Stimulated activated CD4-positive, alpha-beta T cell treated with anti-CD3 and anti-CD28 coated beads, TNF-alpha, amount 100 ng/mL, for 1 hour (primary cell): ENCODE measurements at places on chromosomes 3 and 15.

DNA sequence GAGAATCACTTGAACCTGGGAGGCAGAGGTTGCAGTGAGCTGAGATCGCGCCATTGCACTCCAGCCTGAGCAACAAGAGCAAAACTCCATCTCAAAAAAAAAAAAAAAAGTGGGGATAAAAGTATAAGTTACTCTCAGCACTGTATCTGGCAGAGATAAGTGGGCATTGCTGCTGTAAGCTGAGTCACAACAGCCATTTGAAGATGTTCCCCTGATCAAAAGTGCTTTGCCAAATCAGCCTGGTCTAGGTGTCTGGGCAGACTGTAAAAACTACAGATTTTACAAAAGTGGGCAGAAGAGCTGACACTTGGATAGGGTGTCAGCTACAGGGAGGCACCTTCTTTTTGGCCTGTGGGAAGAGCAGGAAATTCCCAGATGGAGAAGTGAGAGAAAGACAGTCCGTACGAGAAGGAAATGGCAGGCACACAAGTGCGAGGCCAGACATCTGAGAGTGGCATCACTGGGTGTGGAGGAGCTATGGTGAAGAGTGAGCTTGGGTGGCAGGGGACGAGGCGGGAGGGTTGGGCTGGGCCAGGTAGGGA lies 78.5 kb downstream of the TRAK1 start:
- no peak for DNase-seq

DNA sequence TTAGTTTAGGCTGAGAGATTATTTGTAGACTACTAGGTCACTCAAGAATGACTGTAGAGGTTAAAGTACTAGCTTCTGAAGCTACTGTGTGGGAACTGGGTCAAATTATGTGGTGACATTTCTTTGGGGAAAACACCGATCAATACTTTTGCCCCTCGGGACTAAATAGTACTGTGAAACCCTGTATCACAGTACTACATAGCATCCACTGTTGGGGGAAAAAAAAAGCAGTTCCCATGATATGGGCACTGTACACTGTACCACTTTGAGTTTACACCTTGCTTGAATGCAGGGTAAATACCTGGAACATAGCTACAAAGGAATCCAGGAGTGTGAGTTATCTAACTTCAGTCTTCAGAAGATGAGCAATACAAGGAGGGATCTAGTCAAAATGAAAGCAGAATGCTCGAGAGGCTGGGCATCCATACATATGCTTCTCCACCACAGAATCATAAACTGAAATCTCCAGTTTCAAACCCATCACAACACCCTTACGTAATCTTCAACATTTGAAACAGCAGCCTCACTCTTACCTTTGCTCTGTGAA lies 311.4 kb downstream of the UNC13C start:
- DNase-seq = no peak

DNA sequence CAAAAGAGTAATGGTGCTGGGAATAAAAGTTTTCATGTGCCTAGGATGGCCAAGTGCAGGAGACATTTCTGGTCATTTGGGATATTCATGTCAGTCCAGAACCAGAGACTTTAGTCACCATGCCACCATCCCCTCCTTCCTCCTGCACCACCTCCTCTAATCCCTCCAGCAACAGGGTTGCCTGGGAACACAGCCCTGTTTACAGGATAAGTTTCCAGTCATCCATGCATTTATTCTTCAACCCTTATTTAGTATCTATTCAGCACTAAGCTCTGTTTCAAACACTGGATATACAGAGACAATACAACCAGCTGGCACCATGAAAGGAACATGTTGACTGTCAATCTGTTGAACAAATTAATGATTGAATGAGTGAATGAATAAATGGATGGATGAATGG lies 211.7 kb downstream of the CLSTN2 start:
- DNase-seq = no peak

DNA sequence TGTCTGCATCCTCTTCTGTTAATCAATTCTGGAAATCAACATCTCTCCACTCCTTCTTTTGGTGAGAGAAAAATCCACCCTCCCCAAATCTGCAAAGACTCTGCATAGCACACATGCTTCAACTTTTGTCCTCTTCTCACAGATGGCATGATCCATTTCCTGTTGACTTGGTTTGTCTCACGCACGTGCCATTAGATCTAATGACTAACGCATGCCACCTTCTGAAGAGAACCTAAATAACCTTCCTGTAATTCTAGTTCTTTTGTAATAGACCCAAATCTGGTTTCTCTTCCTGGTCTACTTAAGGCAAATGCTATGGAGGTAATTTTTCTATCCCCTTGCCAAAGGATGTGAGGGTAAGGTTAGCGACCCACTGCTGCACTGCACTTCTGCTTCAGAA lies 51.0 kb upstream of the ATOSA start:
- DNase-seq = no peak

DNA sequence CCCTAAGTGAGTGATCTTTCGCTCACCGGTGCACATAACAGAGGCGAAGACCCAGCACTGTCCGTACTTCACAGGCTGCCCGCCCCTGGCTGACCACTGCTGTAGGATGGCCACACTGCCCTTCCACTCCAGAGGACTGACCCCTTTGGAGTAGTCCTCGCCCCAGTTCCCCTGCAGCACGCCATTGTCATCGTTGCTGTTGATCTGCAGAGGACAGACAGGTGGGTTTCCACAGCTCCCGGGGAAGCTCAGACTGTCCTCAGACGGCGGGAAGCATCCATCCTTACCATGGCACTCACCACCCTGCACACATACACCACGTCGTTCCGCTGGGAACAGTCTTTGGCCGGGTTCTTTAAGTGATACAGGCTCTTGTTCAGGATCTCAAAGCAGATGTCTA lies 20.5 kb upstream of the TGM5 start:
- no peak for DNase-seq

DNA sequence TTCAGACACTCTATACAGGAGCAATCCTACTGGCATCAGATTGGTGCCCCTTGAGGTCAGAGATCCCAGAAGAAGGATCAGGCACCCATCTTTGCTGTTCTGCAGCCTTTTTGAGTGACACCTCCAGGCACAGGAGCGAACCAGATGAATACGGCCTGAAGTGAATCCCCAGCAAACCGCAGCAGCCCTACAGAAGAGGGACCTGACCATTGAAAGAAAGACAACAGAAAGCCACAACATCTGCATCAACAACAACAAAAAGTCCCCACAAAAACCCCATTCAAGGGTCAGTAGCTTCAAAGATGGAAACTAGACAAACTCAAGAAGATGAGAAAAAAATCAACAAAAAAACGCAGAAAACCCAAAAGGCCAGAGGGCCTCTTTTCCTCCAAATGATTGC lies 130.4 kb downstream of the PPM1L start:
- no peak for DNase-seq

DNA sequence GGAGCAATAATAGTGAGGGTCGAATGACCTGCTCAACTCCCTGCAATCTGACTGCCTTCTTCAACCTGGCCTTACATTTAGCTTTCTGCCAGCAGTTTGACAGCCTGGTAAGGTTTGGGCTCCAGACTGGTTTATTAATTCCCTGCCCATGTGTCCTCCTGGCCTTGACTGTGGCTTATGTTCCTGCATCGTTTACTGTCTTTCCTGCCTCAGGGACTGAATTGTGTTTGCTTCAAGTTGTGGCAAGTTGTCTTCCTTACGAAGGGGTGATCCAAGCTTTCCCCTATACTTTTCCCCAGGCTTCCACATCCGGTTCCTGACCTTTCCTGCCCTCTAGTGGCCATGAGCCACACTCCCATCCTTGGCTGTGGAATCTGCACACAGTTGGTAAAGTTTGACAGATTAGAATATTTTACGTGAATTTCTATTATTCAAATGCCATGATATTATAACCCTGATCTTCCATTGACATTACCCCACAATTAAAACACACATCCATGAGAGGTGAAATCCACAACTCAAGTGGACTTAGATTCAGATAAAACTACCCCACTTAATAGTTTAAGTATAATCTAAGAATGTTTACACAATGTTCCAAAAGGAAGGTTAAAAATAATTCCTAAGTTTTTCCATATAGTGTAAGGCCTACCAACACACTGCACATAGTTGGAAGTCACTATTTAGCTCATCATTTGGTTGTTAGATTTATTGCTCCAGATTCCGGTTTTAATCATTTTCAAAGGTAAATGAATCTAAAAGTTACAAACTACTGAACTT lies 95.7 kb downstream of the NEDD4 start:
- no peak for DNase-seq

GRCh38 chr3:139318431-139318816 lies 25.4 kb upstream of the MRPS22 start:
- no peak for DNase-seq

DNA sequence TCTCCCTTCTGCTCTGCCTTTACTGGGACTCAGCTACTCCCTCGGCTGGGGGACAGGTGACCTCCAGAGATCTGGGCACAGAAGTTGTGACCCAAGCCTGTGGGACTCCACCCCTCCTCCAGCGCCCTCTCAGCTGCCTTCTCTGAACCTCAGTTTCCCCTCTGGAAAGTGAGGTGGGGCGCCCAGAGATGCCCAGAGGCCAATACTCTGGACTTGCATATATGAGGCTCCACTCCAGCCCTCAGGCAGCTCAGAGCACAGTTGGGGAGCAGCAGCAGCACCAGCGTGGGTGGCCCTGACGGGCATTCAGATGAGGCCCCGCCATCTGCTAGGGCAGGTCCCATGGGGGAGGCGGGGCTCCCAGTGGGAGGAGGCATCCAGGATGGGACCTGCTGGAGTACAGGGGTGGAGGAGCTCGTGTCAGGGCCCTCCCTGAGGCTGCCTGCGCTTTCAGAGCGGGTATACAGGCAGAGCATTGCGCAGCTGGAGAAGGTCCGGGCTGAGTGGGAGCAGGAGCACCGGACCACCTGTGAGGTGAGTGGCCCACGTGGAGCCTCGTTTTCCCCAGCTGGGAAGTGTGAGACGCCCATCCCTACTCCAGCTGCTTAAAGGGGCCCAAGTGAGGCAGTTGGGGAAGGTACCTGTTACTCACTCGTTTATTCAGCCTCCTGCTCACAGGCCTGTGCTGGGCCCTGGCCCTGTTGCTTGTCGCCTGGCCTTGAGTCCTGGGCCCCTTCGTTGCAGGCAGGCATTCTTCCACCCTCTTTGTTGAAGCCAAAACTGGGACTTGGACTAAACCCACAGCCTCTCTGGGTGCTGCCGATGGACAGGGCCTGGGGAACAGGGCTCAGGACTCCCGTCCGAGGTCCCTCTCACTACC lies 35.4 kb downstream of the PSTPIP1 start:
- DNase-seq = no peak

- no peak for DNase-seq
These were observed 46.3 kb downstream of the DGKG start for GRCh38 chr3:186315581-186316354.

DNA sequence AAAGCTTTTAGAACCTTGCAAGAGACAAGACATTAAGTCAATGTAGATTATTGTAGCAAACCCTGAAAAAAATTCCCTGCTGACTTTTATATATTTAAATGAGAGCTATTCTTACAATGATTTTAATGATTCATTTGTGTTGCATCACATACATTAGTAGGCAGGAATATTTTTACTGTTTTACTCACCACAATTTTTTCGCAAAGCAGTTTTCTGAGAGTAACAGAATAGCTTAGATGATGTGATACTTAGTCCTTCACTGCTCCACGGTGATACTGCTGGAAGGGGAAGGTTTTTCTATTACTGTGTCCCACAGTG lies 43.9 kb upstream of the CLRN1 start:
- no peak for DNase-seq

GRCh38 chr15:75193976-75194375 lies 7.7 kb upstream of the C15orf39 start:
- DNase-seq = no peak

GRCh38 chr3:24017305-24017704 lies 72.2 kb downstream of the NR1D2 start:
- DNase-seq = no peak
